ENCODE measurements at places on chromosomes 2 and 18.

DNA sequence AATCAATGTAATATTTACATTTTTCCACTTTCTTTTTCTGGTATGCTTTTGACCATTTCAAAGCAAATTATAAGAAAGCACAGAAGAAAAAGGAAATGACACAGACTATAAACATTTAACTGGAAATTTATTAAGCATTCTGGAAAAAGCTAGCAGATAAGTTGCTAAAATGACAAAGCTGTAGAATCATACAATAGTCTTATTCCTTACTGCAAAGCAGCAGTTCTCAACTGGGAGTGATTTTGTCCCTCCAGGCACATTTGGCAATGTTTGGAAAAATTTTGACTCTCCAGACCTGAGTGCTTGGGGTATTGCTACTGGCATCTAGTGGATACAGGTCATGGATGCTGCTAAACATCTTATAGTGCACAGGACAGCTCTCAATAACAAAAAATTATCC is 75.1 kb downstream of the MBD5 start:
- no peak for DNase-seq

DNA sequence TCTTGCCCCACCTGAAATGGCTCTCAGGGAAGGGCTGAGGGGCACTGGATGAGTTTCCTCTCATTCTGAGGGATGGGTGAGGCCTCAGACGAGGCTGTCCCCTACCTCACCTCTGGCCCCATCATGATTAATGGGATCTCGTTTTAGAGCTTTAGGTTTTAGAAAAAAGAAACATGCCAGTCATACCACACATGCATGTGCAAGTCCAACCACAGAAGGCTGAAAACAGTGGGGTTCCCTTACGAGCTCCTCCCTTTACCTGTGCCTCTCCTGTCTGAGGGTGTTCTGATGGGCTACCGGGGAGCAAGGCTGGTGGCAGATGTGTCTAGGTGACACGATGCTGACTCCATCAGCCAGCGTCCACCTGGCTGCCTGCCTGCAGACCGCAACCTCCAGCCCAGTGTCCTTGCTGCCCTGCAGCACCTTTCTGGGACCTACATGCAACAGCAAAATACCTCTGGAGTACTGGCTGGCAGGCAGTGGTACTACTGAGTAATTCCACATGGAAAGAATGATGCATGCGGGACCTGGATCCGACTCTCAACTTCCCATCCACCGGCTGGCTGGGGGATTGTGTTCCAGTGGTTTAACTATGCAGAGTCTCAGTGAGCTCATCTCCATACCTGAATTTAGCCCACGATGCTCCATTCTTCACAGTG is 9.1 kb upstream of the LYPD6B start:
- no peak for DNase-seq

DNA sequence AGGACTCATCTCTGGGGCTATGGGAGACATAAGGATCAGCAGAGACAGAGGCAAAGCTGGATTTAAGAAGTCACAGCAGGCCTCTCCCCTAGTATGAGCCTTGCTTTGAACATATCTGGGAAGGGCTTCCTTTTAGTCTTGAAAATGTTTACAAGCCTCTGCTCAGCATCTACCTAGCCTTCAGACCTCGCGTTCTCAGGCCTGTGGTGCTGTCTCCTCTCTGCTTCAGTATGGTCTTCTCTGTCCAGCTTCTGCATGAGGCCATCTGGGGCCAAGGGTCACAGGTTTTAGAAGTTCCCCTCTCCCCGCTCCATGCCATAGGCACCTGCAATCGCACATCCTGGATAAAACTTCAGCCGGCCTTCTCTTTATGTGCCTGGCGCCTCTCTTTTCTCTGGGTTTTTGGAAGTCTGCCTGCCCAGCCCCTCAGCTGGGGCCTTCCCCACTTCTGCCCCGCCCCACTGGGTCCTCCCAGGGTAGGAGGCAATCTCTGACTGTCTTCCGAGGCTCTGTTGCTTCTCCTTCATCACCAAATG is 7.1 kb downstream of the ACTG2 start:
- DNase-seq: no peak

- DNase-seq: no peak
These were observed 1224.7 kb upstream of the CELF4 start for GRCh38 chr18:38790303-38790702.

- DNase-seq: no peak
These were observed 128.7 kb downstream of the PLA2R1 start for GRCh38 chr2:159933727-159934049.

GRCh38 chr18:10519366-10519765 is 6.5 kb upstream of the NAPG start:
- no peak for DNase-seq

DNA sequence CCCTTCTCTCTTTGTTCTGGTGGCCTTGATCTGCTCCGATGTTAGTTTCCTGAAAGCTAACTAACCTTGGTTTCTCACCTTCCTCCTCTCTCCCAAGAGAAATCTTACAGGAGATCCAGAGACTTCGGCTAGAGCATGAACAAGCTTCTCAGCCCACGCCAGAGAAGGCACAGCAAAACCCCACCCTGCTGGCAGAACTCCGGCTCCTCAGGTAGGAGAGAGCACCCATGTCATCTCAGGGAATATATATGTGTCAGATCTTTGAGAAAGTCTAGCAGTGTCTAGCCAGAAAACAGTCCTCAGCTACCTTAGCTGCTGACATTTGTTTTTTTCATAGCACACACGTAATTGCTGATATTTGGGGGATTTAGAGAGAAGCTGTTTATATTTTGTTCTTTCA is 148.1 kb downstream of the DTNA start:
- no peak for DNase-seq

DNA sequence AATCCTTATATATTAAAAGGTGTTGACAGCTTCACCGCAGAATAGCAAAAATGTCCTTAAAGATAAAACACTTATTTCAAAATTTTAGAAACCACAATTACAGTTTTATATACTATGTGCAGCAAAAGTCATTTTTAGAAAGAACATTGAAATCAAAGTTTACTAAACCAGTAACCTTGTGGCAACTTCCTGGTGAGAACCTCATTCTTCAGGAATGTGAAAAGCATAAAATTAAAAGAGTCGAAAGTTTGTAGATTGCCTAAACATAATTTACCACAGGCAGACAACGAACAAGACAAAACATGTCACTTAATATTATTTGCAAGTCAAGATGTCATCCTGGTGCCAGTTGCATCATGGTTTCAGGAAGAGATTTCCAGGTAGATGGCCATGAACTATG is 108.3 kb upstream of the NRP2 start:
- no peak for DNase-seq

GRCh38 chr18:61718944-61719343 is 173.9 kb downstream of the RNF152 start:
- no peak for DNase-seq
